ENCODE measurements at places on chromosomes 7 and 10.

DNA sequence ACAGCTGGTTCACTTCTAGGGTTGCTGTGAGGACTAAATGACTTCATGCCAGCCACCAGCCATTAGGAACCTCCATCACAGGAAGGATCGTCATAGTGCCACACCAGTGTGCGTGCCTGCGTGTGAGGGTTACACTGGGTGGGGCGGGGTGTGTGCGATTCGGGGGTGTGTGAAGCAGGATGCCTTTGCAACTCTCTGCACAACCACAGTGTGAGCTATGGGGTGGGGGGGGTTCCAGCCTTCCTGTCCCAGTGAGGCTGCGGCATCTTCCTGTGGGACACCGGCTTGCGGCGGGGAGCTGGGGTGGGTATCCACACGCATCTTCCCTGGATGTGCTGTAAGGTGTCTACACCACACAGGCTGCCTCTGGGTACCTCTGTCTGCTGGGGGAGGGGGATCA is 6.9 kb upstream of the ELFN1 start:
- DNase-seq: no peak

DNA sequence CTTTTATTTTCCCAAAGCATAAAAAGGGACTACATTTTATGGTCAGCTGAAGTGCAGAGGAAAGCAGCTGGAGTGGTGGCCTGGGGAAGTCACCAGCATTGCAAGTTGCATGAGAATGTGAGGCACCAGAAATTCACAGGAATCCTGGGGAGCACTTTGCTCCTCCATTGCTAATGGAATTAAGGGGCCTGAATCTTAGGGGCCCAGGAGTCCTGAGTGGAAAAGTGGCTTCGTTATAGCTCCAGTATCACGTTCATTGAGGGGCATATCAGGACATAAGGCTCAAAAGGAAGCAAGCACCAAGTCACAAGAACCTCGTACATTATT is 53.0 kb upstream of the LRRC17 start:
- no peak for DNase-seq

DNA sequence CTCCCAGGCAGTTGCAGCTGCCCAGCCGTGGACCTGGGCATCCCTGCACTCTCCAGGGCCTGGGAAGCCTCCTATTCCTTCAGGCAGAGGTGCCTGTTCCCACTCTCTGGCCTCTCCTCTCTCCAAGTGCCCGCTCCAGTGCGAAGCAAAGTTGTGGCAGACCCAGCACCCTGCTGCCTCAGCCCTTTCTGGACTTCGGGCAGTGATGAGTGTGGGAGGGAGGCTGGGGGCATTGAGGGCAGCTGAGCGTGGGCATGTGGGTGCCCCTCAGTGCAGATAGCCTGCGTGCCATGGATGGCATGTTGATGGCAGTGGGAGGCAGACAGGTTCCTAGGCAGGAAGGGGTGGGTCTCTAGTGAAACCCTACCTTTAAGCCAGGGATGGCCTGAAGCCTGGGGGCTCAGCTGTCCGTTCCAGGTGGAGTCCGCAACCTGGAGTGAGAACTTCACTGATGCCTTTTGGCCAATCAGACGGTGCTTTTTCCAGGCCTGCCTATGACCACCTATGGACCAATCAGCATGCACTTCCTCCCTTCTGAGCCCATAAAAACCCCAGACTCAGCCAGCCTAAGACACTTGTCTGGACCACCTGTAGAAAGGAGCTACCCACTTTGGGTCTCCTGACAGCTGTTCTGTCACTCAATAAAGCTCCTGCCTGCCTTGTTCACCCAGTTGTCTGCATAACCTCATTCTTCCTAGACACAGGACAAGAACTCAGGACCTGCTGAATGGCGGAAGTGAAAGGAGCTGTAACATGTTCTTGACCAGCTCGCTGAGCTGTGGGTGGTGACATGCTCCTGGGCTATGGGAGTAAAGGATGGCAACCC is 26.1 kb downstream of the SVIL start:
- DNase-seq: no peak

- DNase-seq: no peak
Measured at GRCh38 chr7:140734096-140734495, 37.6 kb downstream of the NDUFB2 start.

DNA sequence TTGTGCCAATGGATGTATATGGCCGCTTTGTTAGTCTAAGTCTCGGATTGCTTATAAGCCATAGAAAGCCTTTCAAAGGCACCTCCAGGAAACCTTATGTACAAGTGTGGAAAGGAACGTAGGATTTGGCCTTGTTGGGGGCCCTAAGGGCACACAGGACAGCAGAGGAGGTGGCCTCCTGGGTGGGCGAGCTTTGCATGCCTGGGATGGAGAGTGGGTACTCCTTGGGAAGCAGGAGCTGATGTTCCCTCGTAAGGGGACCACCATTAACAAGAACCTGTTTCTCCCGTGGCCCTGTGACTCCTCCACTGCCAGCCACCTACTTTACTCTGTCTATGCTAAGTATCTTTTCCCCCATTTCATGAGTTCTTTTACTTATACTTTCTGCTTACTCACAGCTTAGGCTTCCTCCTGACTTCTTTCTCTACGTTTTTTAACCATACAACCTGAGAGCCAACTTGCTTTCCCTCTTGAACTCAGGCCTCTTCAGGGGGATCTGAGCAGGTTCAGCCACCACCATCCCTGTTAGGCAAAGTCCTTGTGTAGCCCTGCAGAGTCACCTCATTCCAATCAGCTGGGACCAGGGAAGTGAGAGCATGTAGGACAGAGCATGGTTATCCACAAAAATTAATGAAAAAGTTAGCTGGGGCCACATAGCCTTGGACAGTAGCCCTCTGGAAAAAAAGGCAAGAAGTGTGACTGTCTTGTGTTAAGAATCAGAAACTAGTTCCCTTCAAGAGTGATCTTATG is 118.9 kb downstream of the NEBL start:
- no peak for DNase-seq
